ENCODE measurements at places on chromosomes 1 and 21.

- DNase-seq = no peak
These were observed 805 bp downstream of the NRIP1 start for GRCh38 chr21:15063814-15064575.

DNA sequence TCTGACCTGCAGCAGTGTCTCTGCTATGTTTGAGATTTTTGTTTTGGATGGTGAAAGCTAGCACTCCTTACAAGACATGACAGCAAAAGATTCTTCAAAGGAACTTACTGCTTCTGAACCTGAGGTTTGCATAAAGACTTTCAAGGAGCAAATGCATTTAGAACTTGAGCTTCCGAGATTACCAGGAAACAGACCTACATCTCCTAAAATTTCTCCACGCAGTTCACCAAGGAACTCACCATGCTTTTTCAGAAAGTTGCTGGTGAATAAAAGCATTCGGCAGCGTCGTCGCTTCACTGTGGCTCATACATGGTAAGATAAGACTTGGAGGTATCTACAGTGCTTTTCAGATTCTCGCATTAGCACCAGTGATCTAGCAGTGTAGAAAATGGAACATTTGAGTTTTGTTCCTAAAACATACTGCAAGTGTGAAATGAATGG, 200.2 kb downstream of the PDE4B start:
- DNase-seq = no peak

GRCh38 chr21:32184485-32184884, 94.4 kb downstream of the MIS18A start:
- no peak for DNase-seq

DNA sequence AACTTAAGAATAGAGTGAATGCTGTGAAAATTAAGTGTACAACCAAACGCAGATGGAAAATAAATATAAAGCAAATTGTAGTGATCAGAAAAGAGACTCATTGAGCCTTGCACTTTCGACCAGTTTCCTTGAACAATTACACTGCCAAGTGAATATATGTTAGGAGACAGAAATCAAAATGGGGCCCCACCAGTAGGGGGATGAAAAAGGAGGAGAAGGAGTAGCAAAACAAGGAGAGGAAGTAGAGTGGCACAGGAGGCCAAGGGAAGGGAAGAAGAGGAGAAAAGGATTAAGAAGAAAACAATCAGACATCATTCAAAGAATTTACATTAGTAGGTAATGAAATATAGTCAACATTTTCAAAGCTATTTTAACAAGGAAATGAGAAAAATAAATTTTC, 1770.6 kb downstream of the PLA2G4A start:
- no peak for DNase-seq

GRCh38 chr1:57325536-57325935, 98.3 kb downstream of the DAB1 start:
- DNase-seq = no peak

GRCh38 chr1:208965351-208965750, 618.2 kb upstream of the CAMK1G start:
- DNase-seq = no peak

DNA sequence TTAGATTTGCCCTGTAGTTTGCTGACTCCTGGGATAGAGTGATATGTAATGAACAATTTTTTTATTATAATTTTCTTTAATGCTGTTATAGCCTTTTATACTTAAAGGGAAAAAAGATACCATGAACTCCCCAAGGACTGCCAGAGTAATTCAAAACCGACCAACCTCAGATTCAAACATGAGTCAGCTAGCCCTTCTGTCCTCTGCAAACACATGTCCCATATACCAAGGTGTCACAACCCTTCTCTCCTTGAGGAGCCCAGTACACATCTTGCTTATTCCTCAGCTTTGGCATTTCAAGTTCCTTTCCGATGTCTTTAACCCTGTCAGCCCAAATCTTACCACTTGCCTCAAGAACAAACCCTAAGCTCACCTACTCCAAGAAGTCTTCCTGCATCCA, 184.9 kb downstream of the KCNH1 start:
- no peak for DNase-seq

DNA sequence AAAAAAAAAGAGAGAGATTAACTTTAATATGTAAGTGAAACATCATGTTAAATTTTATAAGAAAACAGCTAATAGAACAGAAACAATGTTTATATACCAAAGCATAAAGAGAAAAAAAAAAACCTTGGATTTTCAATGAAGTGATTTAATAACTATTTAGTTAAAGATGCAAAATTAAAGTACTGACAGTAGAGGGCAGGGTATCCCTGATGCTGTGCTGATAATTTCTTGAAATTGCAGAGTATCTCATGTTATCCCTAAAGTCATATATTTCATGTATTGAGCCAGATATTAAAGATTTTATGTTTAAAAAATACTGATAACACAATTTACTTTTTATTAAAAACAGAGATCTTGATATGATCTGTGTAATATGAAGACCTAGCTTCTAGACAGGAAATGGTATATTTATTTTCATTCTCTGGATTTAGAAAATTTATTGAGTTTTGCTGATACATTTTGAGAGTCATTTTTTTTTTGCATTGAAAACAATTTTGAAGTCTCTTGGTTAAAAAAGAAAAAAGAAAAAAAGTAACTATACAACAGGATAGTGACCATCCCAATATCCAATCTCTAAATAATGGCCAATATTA, 273.2 kb downstream of the USP25 start:
- DNase-seq = no peak

GRCh38 chr1:46613661-46614603, 2.7 kb downstream of the MOB3C start:
- peak; percentile 24 for DNase-seq

- DNase-seq = no peak
These were observed 31.1 kb downstream of the CNST start for GRCh38 chr1:246597340-246597739.

DNA sequence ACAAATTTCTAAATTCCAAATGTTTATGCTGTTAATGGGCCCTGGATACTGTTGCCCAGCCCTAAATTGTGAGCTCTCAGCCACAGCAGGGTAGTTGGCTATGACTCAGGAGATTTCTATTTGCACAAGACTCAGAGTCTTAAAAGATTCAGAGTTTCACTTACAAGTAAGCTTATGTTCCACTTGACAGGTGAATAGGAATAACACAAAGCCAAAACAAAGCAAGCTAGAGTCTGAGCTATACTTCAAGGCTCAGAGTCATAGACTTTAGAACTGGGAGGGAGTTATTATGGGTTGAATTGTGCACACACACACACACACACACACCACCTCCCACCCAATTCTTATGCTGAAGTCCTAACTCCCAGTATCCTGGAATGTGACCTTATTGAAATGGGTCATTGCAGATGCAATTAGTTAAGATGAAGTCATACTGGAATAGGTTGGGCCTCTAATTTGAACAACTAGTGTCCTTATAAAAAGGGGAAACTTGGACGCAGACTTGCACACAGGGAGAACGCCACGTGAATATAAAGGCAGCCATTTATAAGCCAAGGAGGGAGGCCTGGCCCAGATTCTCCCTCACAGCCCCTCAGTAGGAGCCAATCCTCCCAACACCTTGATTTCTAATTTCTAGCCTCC, 30.2 kb downstream of the PRDX6 start:
- no peak for DNase-seq

Data from CD4-positive, alpha-beta T cell treated with Interleukin-4 for 4 hours (primary cell).